ENCODE measurements at places on chromosomes 5 and 9.
A peak's percentile ranks its signal among the peaks of the same experiment; 100 is the strongest.

DNA sequence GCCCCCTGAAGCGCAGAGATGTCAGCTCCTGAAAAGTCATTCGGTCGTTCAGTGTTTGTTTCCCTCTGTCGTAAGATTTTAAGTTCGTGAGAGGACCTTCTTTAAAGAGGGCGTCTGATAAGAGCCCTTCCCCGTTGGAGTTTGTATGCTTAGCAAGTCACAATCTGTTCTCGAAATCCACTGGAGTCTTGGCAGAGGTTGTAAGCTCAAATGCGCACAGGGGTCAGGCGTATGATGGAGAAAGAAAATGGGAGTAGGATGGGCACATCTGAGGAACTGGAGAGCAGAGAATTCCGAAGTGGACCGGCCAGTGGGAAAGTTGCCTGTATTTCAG, 710 bp downstream of the HSD17B4 start:
- peak; percentile 19 for DNase-seq

GRCh38 chr5:135986891-135987401, 32.2 kb upstream of the LECT2 start:
- DNase-seq, result no peak

DNA sequence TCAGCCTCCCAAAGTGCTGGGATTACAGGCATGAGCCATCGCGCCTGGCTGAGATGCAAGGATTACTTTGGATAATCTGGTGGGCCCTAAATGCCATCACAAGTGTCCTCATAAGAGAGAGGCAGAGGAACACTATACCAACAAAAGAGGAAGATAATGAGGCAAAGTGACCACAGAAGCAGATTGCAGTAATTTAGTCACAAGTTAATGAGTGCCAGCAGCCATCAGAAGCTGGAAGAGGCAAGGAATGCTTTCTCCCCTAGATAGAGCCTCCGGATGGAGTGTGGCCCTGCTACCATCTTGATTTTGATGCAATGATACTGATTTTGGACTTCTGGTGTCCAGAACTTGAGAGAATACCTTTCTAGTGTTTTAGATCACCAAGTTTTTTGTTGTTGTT, 122.3 kb downstream of the SPATA31D1 start:
- no peak for DNase-seq

DNA sequence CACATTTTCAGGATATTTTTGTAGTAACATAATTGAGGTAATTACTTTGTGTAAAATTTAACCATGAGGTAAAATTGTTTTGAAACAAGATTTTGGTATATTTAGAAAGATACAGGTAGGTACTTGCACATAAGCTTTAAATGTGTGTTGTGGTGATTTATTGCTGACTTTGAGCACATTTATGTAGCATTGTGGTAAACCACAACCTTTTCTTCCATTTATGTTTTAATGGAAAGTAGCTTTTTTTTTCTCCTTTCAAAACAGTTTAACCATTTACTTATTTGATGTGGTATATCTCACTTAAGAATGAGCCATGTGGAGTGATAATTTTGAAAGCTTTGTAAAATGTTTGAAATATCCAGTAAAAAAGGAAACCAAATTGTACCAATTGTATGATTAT, 35.6 kb downstream of the FCHO2 start:
- DNase-seq, result no peak

DNA sequence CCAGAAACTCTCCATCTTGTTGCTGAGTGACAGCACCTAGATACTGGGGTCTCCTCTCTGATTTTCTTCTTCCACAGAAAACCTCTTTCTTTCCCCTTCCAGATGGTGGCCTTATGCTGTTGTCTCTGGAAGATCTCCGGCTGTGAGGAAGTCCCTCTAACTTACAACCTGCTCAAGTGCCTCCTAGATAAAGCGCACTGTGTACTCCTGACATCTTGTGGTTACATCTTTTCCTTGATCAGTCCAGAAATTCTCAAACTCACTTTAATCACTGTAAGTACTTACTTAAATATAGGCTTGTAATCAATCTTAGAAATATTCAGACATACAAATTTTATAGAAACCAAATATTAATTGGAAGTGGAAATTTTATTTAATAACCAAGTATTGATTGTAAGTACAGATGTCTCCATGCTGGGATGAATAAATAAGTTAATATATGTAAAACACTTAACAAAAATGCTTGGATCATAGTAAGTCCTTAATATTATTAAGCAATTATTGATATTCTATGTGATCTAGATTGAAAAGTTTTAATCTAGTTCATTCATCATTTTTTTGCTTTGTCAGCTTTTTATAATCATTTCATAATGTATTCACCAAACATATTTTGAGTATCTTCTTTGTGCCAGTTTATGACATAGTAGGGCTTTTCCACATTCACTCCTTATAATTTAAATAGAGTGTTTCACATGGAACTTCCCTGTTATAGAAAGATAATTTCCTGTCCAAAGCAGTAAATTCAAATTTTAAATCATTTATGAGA, 1381.4 kb upstream of the CDH6 start:
- DNase-seq, result peak; percentile 42

- DNase-seq, result no peak
Measured at GRCh38 chr9:81543695-81544094, 145.7 kb downstream of the TLE1 start.

- no peak for DNase-seq
Measured at GRCh38 chr5:136199408-136199807, 6.4 kb upstream of the SMIM32 start.

GRCh38 chr5:65508978-65509377, 27.3 kb upstream of the ADAMTS6 start:
- DNase-seq, result peak; percentile 46

DNA sequence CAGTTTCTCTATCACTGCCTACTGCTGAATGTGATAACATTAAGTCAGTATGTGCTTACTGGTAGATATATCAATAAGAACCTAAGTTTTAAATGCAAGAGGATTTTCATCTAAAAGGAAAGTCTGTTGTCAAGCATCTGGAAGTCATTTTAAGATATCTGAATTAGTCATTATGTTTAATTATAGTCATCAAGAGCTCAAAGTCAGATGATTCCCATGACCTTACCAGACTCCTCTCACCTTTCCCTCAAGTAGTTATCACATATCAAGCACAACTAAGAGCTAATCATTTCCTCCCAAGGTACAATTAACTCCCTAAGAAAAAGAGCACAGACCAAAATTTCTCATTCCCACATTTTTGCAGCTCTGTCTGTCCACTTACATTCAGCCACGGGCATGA, 45.5 kb downstream of the PUM3 start:
- no peak for DNase-seq

GRCh38 chr9:33124751-33125381, 42.3 kb downstream of the B4GALT1 start:
- no peak for DNase-seq

DNA sequence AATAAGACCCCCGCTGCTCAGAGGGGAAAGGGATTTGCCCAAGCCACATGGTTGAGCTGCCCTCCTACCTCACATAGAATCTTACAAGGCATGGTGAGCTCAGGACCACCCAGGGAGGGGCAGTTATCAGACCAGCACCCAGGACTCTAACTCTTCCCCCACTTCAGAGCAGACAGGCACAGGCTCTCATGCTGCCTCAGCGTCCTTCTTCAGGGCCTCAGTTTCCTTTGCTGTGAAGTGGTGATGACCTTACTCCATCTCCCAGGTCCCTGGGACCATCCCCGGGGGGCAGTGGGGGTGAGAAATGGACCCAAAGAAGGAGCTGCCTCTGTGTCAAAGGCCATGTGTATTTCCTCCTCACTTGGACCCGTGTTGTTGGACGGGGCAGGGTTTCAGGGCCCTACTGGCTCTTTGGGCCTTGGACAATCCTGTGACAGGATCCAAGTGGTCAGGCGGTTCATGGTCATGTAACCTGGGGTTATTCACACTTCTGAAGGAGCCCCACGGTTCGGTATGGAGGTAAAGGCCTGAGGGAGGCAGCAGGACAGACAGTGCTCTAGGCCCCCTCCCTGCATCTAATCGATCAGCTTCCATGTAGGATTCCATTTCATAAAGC, 31.7 kb upstream of the CSF1R start:
- DNase-seq, result no peak

- no peak for DNase-seq
Measured at GRCh38 chr5:136033234-136033633, 4.4 kb downstream of the TGFBI start.

- DNase-seq, result peak; percentile 55
Measured at GRCh38 chr5:158911693-158912363, 187.9 kb downstream of the EBF1 start.

- no peak for DNase-seq
Measured at GRCh38 chr5:158155067-158155466, 296.1 kb upstream of the CLINT1 start.
